ENCODE measurements at places on chromosomes 2 and 18.

- peak within 1 kb of the TSS; percentile 26 for H3K4me3 ChIP-seq
- no peak for DNase-seq
- H3K36me3 ChIP-seq, result no peaks in the 10 kb centered on the region
- no peak within 1 kb of the TSS for H3K27ac ChIP-seq
- H3K4me1 ChIP-seq, result no peaks in the 10 kb centered on the region
- peaks cover 42% of the 10 kb centered on the region for H3K27me3 ChIP-seq
Observed at GRCh38 chr18:7117390-7118355, at the start of gene LAMA1. Gene LAMA1, minus strand, starts transcription at chr18:7117797. Its CDS starts 77 bp downstream, at chr18:7117720.

DNA sequence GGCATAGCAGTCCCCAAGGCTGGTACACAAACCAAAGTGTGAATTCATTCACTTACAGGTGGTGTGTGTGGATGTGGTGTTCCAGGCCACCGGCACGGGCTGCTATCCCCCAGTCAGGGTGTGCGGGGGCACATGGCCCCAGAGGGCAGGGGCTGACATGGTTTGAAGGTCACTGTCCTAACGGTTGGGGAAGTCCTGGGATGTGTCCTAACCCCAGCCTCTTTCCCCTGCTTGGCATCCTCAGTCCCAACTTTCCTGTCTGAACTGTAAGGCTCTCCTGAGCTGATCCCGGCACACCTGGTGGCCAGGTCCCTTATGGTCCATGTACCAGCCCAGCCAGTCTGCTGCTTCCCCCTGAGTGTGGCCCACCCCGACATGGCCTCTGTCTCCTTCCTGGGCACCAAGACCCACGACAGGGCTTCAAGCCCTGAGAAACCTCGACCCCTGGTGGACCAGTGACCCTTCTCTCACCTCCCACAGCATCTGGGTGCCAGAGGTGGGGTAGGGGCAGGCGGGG, 2.4 kb upstream of the TMEM185B start:
- no peak for DNase-seq
- no peak overlapping the region for H3K4me3 ChIP-seq
- H3K27ac ChIP-seq, result no peak overlapping the region
- H3K27me3 ChIP-seq, result no peaks in the 10 kb centered on the region

DNA sequence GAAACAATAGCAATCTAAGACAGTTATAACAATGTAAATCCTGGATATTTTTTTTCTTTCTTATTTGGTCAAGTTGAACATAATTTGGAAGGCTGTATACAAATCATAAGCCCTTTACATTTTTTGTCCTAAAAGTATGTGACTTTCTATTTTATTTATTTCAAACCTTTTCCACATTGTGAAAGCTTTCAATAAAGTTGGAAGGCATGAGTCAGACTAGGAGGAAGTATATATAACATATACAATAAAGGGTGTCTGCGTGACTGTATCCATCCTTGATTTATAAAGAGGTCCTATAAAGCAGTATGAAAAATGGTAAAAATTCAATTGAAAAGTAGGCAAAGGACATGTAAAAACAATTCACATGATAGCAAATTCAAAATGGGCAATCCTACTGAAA, 44.4 kb downstream of the CRACDL start:
- no peak overlapping the region for H3K27ac ChIP-seq
- no peaks in the 10 kb centered on the region for H3K36me3 ChIP-seq
- no peaks in the 10 kb centered on the region for H3K4me1 ChIP-seq
- no peaks in the 10 kb centered on the region for H3K27me3 ChIP-seq
- no peak for DNase-seq

DNA sequence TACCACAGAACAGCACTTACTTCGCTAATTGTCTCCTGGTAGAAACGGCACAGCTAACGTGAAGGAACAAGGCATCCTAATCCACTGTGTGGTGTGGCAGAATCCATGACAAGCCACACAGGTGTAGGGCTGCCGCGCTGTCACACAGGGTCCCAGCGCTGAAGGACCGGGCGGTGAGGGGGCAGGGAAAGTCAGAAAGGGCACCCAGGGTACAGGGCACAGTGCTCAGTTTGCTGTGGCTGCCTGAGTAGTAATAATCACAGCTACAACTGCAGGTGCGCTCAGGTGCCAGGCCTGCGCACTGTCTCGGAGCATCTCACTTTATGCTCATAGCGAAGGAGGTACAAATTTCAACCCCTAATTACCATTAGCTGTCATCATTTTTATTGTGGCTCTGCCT, 55.2 kb upstream of the CAB39 start:
- H3K36me3 ChIP-seq, result no peaks in the 10 kb centered on the region
- H3K4me1 ChIP-seq, result no peaks in the 10 kb centered on the region
- no peak overlapping the region for H3K27ac ChIP-seq
- H3K4me3 ChIP-seq, result no peak overlapping the region
- no peaks in the 10 kb centered on the region for H3K27me3 ChIP-seq

GRCh38 chr2:79393107-79393685, 119.7 kb upstream of the CTNNA2 start:
- no peaks in the 10 kb centered on the region for H3K36me3 ChIP-seq
- no peak overlapping the region for H3K27ac ChIP-seq
- H3K4me3 ChIP-seq, result no peak overlapping the region
- DNase-seq, result no peak
- no peaks in the 10 kb centered on the region for H3K27me3 ChIP-seq
- no peaks in the 10 kb centered on the region for H3K4me1 ChIP-seq

DNA sequence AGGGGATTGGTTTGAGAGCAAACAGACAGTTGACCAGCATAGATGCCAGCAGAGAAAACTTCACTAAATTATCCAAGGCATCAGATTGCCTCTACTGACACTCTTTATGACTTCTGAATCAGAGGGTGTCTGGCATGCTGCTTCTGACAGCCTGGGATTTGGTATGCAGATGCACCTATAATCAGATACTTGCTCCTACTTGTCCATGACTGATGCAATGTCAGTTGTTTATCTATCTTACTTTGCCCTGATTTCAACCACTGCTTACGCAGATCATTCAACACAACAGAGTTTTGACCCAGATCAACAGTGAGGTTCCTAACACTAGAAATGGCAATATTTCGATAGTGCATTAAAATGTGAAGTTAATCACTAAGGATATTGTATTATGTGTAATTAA, 22.6 kb upstream of the CALCRL start:
- DNase-seq, result no peak
- no peak overlapping the region for H3K4me3 ChIP-seq
- no peaks in the 10 kb centered on the region for H3K36me3 ChIP-seq
- no peaks in the 10 kb centered on the region for H3K27me3 ChIP-seq
- no peak overlapping the region for H3K27ac ChIP-seq

DNA sequence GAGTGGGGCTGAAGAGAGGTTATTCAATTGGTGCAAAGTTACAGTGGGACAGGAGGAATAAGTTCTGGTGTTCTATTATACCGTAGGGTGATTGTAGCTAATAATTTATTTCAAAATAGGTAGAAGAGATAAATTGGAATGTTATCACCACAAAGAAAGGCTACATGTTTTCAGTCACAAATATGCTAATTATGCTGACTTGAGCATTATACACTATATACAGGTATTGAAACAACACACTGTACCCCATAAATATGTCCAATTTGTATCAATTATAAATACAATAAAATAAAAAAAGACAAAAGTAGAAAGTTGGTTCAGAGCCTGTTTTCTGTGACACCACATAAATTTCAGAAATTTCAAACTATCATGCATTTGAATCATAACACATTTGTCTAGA, 97.7 kb downstream of the CDH19 start:
- no peaks in the 10 kb centered on the region for H3K4me1 ChIP-seq
- H3K27me3 ChIP-seq, result no peaks in the 10 kb centered on the region
- no peaks in the 10 kb centered on the region for H3K36me3 ChIP-seq
- no peak overlapping the region for H3K4me3 ChIP-seq

- H3K27me3 ChIP-seq, result no peaks in the 10 kb centered on the region
- H3K27ac ChIP-seq, result no peak overlapping the region
- DNase-seq, result peak; percentile 50
- peaks cover 20% of the 10 kb centered on the region for H3K4me1 ChIP-seq
- H3K36me3 ChIP-seq, result no peaks in the 10 kb centered on the region
Observed at GRCh38 chr2:96502891-96503636, 2.1 kb downstream of the NEURL3 start.

DNA sequence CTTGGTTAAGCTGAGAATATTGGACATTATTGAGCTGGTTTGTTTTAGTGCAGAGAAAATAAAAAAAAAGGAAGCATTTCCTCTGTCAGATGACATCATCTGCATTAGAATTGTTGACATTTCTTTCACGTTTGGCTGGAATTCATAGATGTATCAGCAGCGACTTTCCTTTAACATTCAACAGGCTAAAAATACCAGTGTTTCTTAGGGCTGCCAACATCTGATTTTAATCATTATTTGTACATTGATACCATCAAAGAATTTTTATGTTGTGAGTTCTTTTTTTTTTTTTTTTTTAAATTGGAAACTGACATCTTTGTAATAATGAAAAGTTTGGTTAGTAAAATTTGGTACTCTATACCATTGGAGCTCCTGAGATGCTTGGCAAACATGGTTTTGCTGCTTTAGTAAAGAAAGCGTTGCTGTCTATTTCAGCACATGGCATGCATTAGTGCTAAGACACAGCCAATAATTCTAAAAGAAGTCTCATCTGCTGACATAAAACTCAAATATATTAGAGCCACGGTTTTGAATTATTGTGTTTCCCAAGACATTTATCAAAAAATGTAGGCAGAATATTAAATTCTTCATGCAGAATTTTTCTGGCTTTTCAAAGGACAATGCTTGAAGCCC, 33.6 kb downstream of the GTF2A1L start:
- no peak for DNase-seq
- no peak overlapping the region for H3K4me3 ChIP-seq
- H3K27ac ChIP-seq, result no peak overlapping the region
- H3K36me3 ChIP-seq, result no peaks in the 10 kb centered on the region
